Activated T-helper 2 cell treated with anti-CD3 and anti-CD28 coated beads, Interferon-gamma antibody, Interleukin-2, Interleukin-4, amounts not matched to agents 10 μg/mL and 5 μg/mL and 100 μg/mL, durations not matched to agents 14 hours and 24 hours and 36 hours (primary cell): ENCODE measurements at places on chromosomes 2 and 18.

DNA sequence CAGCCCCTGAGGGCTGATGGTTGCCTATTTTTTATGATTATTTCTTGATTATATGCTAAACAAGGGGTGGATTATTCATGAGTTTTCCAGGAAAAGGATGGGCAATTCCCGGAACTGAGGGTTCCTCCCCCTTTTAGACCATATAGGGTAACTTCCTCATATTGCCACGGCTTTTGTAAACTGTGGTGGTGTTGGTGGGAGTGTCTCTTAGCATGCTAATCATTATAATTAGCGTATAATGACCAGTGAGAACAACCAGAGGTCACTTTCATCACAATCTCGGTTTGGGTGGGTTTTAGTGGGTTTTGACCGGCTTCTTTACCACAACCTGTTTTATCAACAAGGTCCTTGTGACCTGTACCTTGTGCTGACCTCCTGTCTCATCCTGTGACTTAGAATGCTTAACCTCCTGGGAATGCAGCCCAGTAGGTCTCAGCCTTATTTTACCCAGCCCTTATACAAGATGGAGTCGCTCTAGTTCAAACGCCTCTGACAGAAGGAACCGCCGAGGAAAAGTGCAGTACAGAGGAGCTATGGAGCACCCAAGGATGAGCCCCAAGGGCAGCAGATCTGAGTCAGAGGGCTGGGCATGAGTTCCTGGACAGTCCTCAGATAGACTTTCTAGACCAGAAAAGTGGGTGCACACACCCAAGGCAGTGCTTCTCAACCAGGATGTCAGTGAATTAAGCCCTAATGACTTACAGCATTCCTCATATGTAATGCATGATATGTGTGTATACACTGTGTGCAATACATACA is 37.1 kb upstream of the ASAP2 start:
- DNase-seq, result no peak
- no peaks in the 10 kb centered on the region for H3K36me3 ChIP-seq
- no peak overlapping the region for H3K27ac ChIP-seq
- no peak overlapping the region for H3K4me3 ChIP-seq

DNA sequence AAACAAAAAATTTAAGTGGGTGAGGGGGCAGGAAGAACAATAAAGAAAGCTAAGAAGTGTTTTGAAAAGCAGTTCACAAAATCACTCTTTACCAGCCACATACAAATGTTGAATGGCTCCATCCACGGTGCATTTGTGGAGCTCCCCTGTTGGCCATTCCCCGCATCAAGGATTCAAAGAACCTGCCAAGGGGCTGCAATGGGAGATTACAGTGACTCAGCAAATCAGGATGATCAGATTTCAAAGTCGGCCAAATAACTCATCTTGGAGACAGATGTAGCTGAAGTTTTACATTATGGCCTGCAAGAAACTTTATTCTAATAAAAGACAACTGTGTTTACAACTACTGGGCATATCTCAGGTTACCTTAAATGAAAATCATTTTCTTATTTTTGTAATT is 26.9 kb downstream of the COL4A3 start:
- no peaks in the 10 kb centered on the region for H3K36me3 ChIP-seq
- no peak overlapping the region for H3K27ac ChIP-seq
- H3K4me1 ChIP-seq, result no peaks in the 10 kb centered on the region
- H3K4me3 ChIP-seq, result no peak overlapping the region
- peaks cover 13% of the 10 kb centered on the region for H3K27me3 ChIP-seq
- no peak for DNase-seq

- DNase-seq, result no peak
- peak overlapping the region; percentile 16 for H3K4me3 ChIP-seq
- H3K4me1 ChIP-seq, result peaks cover 18% of the 10 kb centered on the region
- H3K36me3 ChIP-seq, result peaks cover 38% of the 10 kb centered on the region
- H3K27me3 ChIP-seq, result no peaks in the 10 kb centered on the region
These were observed 8.1 kb upstream of the MTERF4 start for GRCh38 chr2:241110089-241110606.

GRCh38 chr18:69727912-69728572 is 219.6 kb downstream of the CD226 start:
- H3K27me3 ChIP-seq, result peaks cover 2% of the 10 kb centered on the region
- H3K4me3 ChIP-seq, result no peak overlapping the region
- no peaks in the 10 kb centered on the region for H3K4me1 ChIP-seq
- no peaks in the 10 kb centered on the region for H3K36me3 ChIP-seq
- no peak for DNase-seq

DNA sequence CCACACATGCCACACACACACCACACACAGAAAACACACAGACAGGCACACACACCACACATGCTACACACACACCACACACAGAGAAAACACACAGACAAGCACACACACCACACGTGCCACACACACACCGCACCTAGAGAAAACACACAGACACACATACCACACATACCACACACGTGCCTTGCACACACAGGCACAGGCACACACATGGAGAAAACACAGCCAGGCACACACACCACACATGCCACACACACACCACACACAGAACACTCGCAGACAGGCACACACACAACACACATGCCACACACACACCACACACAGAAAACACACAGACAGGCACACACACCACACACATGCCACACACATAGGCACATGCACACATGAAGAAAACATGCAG is 242.1 kb upstream of the MYT1L start:
- H3K27ac ChIP-seq, result no peak overlapping the region
- no peaks in the 10 kb centered on the region for H3K27me3 ChIP-seq
- no peaks in the 10 kb centered on the region for H3K36me3 ChIP-seq
- no peaks in the 10 kb centered on the region for H3K4me1 ChIP-seq

DNA sequence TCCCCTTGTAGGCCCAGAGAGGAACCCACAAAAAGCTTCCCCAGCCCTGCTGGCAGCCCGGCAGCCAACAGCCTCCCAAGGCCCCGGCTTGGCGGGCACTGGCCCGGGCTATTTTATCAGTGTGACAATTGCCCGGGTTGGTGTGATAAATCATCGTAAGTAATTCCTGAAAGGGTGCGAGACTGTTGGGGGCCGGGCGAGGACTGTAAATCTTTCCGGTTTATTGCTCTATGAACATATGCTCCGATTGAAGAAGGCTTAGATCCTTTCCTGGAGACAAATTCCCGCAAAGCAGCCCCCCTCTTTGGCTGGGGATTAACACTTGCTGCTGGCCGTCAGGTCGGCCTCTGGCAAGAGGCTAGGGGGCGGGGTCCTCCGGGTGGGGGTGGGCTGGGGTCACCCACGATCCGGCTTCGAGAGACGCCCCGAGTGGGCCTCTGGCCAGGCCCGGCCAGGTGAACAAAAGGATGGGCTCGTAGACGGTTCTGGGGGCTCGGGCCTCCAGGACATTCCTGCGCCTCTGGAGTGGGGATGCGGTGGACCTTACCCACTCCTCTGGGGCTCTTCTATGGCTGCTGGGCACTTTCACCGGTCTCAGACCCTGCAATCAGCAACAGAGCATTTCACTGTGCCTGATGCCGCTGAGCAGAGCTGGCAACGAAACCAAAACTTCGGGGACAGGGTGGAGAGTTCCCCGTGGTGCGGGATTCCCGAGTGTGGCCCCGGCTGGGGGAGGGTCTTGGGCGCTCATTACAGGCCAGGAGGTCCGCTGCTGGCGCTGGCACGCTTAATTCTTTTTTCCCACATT is 2.0 kb downstream of the HOXD3 start:
- no peak overlapping the region for H3K27ac ChIP-seq
- no peak for DNase-seq
- no peaks in the 10 kb centered on the region for H3K4me1 ChIP-seq
- H3K36me3 ChIP-seq, result no peaks in the 10 kb centered on the region
- H3K4me3 ChIP-seq, result no peak overlapping the region
- H3K27me3 ChIP-seq, result peaks cover 86% of the 10 kb centered on the region

GRCh38 chr18:29840089-29840488 is 1202.5 kb downstream of the DSC3 start:
- no peaks in the 10 kb centered on the region for H3K4me1 ChIP-seq
- H3K36me3 ChIP-seq, result no peaks in the 10 kb centered on the region
- H3K4me3 ChIP-seq, result no peak overlapping the region
- DNase-seq, result no peak
- H3K27ac ChIP-seq, result no peak overlapping the region

DNA sequence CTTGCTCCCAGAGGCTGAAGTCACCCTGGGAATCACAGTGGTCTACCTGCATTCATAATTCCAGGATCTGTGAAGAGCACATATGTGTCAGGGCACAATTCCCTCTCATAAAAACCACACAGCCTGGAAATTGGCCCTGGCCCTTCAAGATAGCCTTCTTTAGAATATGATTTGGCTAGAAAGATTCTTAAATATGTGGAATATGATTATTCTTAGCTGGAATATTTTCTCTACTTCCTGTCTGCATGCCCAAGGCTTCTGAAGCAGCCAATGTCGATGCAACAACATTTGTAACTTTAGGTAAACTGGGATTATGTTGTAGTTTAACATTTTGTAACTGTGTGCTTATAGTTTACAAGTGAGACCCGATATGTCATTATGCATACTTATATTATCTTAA is 24.2 kb downstream of the ICOS start:
- no peak for DNase-seq
- no peak overlapping the region for H3K4me3 ChIP-seq
- H3K27me3 ChIP-seq, result no peaks in the 10 kb centered on the region
- peaks cover 11% of the 10 kb centered on the region for H3K4me1 ChIP-seq

GRCh38 chr18:26480897-26481795 is 67.2 kb downstream of the KCTD1 start:
- H3K4me3 ChIP-seq, result no peak overlapping the region
- no peaks in the 10 kb centered on the region for H3K27me3 ChIP-seq
- no peaks in the 10 kb centered on the region for H3K4me1 ChIP-seq
- no peak overlapping the region for H3K27ac ChIP-seq

DNA sequence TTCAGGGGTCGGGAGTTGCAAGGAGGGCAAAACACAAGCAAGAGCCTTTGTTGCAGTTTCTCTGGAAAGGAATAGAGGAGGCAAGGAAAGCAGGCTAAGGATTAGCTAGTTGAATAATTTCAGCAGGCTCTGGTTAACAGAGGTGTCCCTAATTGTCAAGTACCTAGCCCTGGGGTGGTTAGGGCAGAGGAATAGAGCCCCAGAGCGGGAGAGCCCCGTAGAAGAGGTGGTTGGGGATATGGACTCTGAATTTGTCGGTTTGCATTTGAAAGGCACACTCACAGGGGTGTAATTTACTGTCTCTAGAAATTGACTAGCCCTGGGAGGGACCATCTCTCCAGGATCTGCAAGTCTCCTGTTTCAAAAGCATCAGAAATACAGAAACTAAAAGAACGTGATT is 1030.2 kb downstream of the TMEM182 start:
- no peak overlapping the region for H3K4me3 ChIP-seq
- DNase-seq, result no peak
- H3K27me3 ChIP-seq, result no peaks in the 10 kb centered on the region
- no peaks in the 10 kb centered on the region for H3K36me3 ChIP-seq
- no peak overlapping the region for H3K27ac ChIP-seq

DNA sequence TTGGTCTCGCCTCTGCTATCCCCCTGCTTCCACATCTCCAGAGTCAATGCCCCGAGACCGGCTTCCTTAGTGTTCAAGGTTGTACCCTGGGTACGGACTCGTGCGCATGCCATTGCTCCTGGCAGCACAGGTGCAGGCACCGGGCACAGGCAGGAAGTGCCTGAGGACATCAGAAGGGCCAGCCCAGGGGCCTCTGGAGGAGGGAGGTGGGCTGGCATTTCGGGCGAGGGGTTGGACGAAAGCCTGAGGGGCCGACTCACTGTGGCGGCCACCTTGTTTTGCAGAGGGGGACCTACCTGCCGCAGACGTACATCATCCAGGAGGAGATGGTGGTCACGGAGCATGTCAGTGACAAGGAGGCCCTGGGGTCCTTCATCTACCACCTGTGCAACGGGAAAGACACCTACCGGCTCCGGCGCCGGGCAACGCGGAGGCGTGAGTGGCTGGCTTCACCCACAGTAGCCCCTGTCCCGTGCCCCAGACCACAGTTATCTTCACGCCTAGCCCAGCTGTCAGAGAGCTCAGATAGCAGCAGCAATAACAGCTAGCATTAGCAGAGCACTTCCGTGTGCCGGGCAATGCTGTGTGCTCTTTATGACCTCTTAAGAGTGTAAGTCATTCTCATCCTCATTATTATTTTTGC is 12.5 kb downstream of the ITM2C start:
- no peaks in the 10 kb centered on the region for H3K36me3 ChIP-seq
- H3K4me3 ChIP-seq, result no peak overlapping the region
- no peak for DNase-seq

- H3K27me3 ChIP-seq, result no peaks in the 10 kb centered on the region
- no peak overlapping the region for H3K27ac ChIP-seq
- no peak overlapping the region for H3K4me3 ChIP-seq
- H3K4me1 ChIP-seq, result no peaks in the 10 kb centered on the region
These were observed 31.3 kb upstream of the LRATD1 start for GRCh38 chr2:14601156-14601770.

GRCh38 chr2:102100371-102101096 is 42.0 kb upstream of the IL1R1 start:
- peak overlapping the region; percentile 70 for H3K27ac ChIP-seq
- H3K4me3 ChIP-seq, result no peak overlapping the region
- H3K36me3 ChIP-seq, result no peaks in the 10 kb centered on the region
- H3K4me1 ChIP-seq, result peaks cover 25% of the 10 kb centered on the region
- DNase-seq, result no peak
- H3K27me3 ChIP-seq, result peaks cover 44% of the 10 kb centered on the region

GRCh38 chr2:128538396-128538795 is 219.7 kb upstream of the HS6ST1 start:
- H3K4me3 ChIP-seq, result no peak overlapping the region
- DNase-seq, result no peak
- H3K4me1 ChIP-seq, result peaks cover 42% of the 10 kb centered on the region
- no peak overlapping the region for H3K27ac ChIP-seq
- no peaks in the 10 kb centered on the region for H3K36me3 ChIP-seq

DNA sequence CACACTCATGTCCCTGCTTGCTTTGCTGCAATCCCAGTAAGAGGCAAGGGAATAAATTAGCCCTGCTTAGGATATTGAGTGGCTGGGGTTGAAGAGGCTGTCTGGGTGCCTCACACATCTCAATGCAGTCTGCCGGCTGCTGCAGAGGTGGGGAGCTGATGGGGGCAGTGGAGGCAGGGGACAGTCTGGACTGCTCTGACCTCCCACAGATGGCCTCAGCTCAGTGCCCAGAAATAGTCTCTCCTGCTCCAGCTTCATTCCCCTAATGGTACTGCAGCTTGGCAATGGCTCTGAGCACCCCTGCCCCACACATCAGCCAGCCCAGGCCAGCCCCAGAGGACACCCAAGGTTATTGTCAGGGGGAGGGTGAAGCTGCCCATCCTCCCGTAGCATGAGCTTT is 21.5 kb upstream of the TNS1 start:
- DNase-seq, result no peak
- H3K4me3 ChIP-seq, result no peak overlapping the region
- no peaks in the 10 kb centered on the region for H3K4me1 ChIP-seq
- H3K36me3 ChIP-seq, result no peaks in the 10 kb centered on the region
- H3K27ac ChIP-seq, result no peak overlapping the region
- H3K27me3 ChIP-seq, result no peaks in the 10 kb centered on the region

- no peak for DNase-seq
- H3K36me3 ChIP-seq, result no peaks in the 10 kb centered on the region
- H3K27ac ChIP-seq, result no peak overlapping the region
- peaks cover 3% of the 10 kb centered on the region for H3K27me3 ChIP-seq
- H3K4me3 ChIP-seq, result no peak overlapping the region
These were observed 184.2 kb downstream of the PDE1A start for GRCh38 chr2:182242609-182243008.
